ENCODE measurements at places on chromosomes 1 and 21. TPM values are rescaled to one million over a fixed set of nuclear protein-coding genes. Genes with fewer than 3 reads are reported as not detected.

DNA sequence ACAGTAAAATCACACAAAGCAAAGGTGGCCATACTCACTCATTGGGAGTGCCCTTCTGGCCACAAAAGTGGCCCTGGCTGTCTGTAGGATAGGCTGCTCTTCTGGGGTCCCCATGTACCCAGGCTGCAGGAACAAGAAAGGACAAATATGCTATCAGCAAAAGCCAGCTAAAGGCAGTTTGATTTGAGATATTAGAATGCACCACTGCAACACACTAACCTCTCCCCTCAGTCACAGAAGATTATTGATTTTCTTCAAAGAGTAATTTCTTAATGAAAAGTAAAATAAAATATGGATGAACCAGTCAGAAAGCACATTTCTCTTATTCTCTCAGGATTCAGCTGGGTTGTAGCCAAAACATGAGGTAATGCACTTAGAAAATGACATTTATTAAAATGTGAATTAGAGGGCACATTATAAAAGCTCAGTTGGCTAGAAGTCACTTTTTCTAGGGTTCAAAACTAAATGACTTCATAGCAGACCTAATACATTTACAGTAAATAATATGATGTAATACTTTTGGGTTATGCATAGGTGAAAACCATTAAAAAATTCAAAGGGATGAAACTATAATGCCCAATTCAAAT is 140.8 kb downstream of the LHX8 start:
- no peak for DNase-seq
- H3K4me3 ChIP-seq: no peak overlapping the region
- no peaks in the 10 kb centered on the region for H3K36me3 ChIP-seq
- H3K4me1 ChIP-seq: no peaks in the 10 kb centered on the region
- no peak overlapping the region for H3K27ac ChIP-seq
- H3K27me3 ChIP-seq: no peaks in the 10 kb centered on the region

GRCh38 chr21:14690886-14691285 is 144.8 kb upstream of the SAMSN1 start:
- H3K4me3 ChIP-seq: no peak overlapping the region
- no peak overlapping the region for H3K27ac ChIP-seq
- H3K27me3 ChIP-seq: no peaks in the 10 kb centered on the region
- no peaks in the 10 kb centered on the region for H3K36me3 ChIP-seq

DNA sequence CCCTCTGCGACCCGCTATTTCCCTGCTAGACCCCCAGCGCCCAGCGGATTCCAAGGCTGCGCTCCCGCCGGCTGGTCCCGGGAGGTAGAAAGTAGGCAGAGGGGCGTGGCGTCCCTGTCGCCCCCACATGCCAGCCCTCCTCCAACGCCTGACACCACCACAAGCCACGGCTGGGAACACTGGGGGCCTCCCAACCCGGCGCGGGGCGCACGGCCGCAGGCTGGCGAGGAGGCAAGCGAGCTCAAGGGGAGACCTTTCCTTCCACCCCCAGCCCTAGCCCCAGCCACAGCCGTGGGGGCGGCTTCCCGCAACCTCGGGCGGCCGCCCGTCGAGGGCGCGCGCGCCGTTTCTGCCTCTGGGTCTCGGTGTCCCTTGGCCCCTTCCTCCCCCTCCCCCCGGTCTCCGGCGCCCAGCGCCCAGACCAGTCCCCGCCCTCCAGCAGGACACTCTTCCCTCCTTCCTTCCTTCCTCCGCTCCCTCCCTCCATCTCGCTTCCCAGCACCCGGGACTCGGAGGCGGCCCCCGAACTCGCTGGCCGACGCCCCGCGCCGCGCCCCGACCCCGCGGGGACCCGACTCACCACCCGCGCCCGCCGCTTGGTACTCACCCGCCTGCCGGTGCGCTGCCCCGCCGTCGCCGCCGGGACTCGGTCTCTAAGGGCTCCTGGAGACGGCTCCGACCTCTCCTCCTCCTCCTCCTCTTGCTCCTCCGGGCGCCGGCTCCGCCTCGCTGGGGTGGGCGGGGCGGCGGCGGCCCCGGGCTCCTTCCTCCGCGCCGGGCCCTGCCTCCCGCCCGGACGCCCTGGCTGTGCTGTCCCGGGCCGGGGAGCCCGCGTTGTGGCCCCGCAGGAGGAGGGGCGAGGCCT is at the start of gene GNG12:
GNG12 (minus strand) TSS at position 731 of the 865 bp plus-strand sequence. CDS start 125,781 bp downstream, outside the sequence.
- H3K4me1 ChIP-seq: peaks cover 16% of the 10 kb centered on the region
- DNase-seq: peak; percentile 17
- H3K27ac ChIP-seq: no peak within 1 kb of the TSS
- H3K4me3 ChIP-seq: peak within 1 kb of the TSS; percentile 63
- no peaks in the 10 kb centered on the region for H3K36me3 ChIP-seq

GRCh38 chr1:116514708-116515525 is 55.9 kb downstream of the CD58 start:
- H3K27ac ChIP-seq: peak overlapping the region; percentile 92
- no peaks in the 10 kb centered on the region for H3K27me3 ChIP-seq
- H3K36me3 ChIP-seq: peaks cover 61% of the 10 kb centered on the region
- peaks cover 59% of the 10 kb centered on the region for H3K4me1 ChIP-seq

Gene LRRC71
- total RNA-seq: not detected

DNA sequence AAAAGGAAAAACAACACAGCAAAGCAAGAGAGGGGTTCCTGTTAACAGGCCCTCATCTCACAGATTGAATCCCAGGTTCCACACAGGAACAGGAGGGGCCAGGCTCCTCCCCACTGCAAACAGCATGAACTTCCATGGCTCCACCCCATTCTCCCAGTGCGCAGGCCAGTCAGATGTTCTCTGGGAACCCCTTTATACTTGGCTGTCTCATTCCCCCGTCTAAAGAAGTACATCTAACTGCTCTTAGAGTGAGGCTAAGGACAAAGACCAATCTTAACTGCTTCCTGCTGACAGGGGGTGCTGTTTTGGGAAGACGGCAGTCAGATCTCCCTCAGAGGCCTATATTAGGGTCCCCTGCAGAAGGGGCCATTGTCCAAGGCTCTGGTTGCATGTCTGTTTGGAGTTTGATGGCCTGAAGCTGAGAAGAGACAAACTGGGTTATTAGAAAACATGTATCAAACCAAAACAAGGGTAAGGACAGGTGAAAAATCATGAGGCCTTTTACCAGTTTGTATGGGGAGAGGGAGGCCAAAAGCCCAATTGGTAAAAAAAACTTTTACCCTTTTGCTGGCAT is 10.5 kb upstream of the NASP start:
- peaks cover 27% of the 10 kb centered on the region for H3K36me3 ChIP-seq
- no peaks in the 10 kb centered on the region for H3K27me3 ChIP-seq
- H3K4me1 ChIP-seq: no peaks in the 10 kb centered on the region
- no peak overlapping the region for H3K27ac ChIP-seq
- no peak overlapping the region for H3K4me3 ChIP-seq
- DNase-seq: no peak
